CD8-positive, alpha-beta T cell (primary cell): ENCODE measurements at places on chromosomes 5 and 9.

GRCh38 chr9:137235424-137236237 is 4.9 kb downstream of the SLC34A3 start:
- DNase-seq: no peak

DNA sequence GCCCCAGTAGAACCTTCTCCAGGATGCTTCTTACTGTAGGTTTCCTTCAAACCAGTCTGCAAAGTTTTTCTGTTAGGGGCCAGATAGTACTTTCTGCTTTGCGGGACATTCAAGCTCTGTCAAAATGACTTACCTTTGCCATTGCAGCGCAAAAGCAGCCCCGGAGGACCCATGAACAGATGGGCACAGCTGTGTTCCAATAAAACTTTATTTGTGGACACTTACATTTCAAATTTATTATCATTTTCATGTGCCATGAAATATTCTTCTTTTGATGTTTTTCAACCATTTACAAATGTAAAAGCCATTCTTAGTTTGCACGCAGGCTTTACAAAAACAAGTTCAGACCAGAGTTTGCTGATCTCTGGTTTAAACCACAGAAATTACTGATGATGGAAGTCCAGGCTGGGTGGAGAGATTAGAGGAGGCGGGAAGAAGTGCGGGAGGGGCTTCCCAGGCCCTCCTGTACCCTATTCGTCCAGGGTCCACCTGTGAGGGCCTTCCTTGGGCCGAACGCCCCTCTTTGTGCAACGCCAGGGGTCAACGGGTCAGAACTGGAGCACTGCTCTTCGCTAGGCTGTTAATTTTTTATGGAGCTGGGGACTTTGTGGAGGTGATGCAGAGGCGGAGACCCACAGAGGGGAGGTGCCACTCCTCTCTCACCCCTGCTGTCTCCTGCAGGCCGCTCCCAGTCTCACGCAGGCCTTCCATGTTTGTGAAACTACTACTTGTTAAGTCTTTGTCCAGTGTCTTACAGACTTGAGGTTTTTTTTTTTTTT is 7.6 kb upstream of the ASS1 start:
- DNase-seq: no peak

DNA sequence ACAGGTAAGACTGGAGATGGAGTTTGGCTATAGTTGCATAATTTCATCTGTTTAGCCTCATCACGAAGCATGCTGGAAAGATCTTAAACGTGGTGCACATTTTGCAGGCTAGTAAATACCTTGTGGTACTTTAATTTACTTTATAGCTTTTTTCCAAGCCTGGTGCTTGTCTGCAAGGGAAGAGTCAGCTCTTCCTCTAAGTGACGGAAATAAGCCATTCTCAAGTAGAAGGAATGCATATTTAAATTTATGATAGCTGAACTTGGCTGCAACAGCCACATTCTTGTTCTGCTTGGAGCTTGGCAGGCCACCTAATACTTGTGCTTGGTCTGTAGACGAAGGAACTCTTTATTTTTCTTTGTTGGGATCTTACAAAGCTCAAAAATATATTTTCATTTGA is 188.0 kb upstream of the PIK3R1 start:
- no peak for DNase-seq

DNA sequence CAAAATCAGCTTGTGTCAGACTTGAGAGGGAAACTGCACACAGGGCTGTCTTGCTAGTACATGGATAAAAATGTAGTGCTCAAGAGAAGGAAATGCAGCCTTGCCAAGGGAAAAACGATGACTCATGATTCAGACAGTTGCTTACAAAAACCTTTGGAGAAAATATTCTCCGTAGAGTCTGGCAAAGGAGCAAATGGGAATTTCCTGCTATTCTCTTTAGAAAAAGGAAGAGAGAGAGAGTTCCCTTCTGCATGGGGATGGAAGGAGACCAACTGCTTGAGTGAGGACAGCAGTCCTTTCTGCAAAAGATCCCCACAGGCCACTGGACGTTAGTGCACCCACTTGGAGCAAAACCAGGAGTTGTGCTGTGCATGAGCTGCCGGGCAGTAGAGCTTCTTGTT is 7.6 kb downstream of the IFNB1 start:
- no peak for DNase-seq

GRCh38 chr9:133063500-133064231 is 1.9 kb downstream of the CEL start:
- no peak for DNase-seq

DNA sequence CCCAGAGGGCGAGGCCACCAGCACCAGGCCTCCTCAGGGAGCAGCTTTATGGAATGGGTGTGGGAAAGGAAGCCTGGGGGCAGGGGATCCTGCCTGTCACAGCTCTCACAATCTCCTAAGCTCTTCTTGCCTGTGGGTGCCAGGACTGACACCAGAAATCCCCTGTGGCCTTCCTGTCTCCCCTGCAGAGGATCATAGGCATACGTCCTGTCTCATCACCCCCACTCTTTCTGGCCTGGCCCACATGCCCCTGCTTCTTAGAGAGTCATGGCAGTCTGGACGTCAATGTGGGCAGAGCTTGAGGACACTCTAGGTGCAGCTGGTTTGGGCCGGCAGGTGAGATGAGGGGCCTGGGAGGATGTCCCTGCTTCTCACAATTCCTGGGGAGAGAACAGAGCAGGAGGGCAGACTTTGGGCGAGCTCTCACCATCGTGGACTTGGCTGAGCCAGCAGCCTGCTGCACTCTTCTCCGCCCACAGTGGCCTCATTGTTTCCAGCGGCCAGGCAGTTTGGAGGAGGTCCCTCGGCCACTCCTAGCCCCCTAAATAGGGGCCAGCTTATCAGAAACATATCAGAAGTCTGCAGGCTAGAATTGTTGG is 67.3 kb upstream of the ZFR start:
- DNase-seq: no peak

DNA sequence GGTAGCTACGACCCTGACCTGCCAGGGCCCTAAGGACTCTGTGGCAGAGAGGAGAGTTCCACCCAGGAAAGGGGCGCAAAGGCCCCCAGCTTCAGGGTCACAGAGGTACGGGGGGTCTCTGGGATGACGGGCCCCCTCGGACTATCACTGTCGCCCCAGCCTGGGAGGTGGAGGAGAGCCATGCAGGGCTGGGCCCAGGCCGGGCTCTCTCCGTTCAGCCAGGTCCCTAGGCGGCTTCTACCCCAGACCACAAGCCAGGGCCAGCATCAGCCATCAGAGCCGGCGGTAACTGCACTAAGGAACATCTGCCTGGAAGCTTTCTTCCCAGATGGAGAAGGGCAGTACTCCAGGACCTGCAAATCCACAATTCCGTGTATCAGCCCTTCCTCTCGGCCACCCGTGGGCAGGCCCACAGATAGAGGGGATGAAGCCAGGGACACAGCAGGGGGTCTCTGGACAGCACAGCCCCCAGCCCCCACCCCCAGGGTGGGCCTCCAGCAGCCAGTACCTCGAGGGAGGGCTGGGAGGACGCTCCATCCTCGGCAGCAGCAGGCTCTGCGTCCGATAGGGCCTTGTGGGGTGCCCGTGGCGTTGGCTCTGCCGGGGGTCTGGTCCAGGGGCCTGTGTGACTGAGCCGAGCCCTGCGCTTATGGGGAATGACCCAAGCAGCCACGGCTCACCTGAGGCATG is 38.4 kb downstream of the NACC2 start:
- no peak for DNase-seq
